ENCODE measurements at places on chromosomes 6 and 20.

DNA sequence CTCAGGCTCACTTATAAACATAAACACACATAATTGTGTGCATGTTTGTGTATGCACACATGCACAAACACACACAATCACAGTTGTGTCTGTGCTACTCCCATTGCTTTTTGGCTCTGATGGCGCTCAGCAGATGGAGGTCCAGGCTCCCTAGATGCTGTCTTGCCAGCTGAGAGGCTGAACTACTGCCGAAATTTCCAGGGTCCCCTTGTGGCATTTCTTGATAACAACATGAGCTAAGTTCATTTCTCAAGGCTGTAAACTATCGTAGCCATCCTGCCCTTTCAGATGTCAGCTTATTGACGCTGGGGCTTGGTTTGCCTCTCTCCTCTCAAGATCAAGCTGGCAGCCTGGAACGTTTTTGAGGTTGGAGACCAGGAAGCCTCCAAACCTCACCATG is 313.9 kb upstream of the RNF24 start:
- DNase-seq = no peak

- DNase-seq = no peak
Observed at GRCh38 chr6:88449770-88450169, 283.6 kb upstream of the CNR1 start.

- DNase-seq = no peak
Observed at GRCh38 chr6:3013486-3013885, 13.8 kb downstream of the NQO2 start.

- DNase-seq = peak; percentile 18
Observed at GRCh38 chr20:31566658-31567379, 38.3 kb upstream of the ID1 start.

GRCh38 chr6:148545901-148546300 is 200.9 kb upstream of the UST start:
- DNase-seq = no peak

GRCh38 chr6:5108068-5108467 is 22.9 kb downstream of the PPP1R3G start:
- DNase-seq = no peak

DNA sequence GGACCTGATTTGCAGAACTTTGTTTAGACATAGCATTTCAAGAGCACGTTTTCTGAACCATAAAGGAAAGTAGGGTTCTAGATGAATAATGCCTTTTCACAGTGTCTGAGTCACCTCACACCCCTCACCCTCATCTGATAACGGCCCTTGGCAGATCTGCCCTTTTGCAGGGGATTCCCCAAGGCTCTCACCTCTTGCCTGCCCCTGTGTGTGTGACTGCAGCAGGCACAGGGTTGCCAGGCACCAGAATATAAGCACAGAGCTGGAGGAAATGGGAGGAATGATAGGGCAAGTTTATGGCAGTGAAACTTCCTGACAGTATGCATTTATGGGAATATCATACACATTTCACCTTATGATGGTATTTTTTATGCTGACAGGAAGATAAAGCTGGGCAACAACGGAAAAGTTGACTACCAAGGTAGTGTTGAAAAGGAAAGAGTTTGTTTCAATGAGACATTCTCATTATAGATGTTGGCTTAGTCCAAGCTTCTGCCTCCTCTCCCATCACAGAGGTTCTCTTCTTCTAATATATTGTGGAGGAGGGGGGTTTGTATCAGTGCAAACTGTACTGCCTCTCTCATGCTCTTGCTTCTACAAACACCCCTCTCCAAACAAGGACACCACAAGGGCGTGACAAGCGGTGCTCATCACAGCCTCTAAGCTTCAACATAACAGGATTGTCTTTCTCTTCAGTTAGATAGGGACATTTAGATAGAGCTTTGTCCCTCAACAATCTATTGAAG is 101.5 kb upstream of the BACH2 start:
- peak; percentile 89 for DNase-seq

Measured in stimulated activated naive CD4-positive, alpha-beta T cell treated with Interleukin-2 at 50 U/mL for 16 hours (primary cell).